Suprapubic skin (tissue), 4 donors: ENCODE measurements at places on chromosomes 6 and 20.

GRCh38 chr6:24831771-24832716 lies 33.3 kb upstream of the ARMH2 start:
- no peak for DNase-seq

- no peak for DNase-seq
Measured at GRCh38 chr6:154350293-154350692, 6.3 kb downstream of the IPCEF1 start.

DNA sequence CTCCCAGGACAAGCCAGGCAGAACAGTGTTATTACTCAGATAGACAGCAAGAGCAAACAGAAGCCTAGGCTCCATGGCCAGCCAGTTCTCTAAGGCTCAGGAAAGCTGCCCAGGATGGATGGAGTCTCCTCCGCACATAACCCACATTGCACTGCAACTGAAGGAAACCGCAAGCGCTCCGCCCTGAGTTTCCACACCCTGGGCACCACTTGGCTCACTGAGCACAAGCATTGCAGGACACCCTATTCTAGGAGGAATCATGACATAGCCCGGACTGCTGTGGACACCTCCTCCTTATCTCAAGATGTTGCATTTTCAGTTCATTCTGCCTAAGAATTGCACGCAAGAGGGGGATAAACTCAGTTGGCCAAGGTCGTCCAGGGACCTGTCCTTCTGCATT lies 42.9 kb downstream of the LINC00237 start:
- no peak for DNase-seq

- DNase-seq = no peak
Measured at GRCh38 chr6:42498473-42499128, 46.9 kb upstream of the TRERF1 start.

GRCh38 chr6:56802584-56802983 lies 152.3 kb upstream of the BEND6 start:
- DNase-seq = no peak

GRCh38 chr20:41854765-41855164 lies 236.6 kb upstream of the CHD6 start:
- DNase-seq = no peak

DNA sequence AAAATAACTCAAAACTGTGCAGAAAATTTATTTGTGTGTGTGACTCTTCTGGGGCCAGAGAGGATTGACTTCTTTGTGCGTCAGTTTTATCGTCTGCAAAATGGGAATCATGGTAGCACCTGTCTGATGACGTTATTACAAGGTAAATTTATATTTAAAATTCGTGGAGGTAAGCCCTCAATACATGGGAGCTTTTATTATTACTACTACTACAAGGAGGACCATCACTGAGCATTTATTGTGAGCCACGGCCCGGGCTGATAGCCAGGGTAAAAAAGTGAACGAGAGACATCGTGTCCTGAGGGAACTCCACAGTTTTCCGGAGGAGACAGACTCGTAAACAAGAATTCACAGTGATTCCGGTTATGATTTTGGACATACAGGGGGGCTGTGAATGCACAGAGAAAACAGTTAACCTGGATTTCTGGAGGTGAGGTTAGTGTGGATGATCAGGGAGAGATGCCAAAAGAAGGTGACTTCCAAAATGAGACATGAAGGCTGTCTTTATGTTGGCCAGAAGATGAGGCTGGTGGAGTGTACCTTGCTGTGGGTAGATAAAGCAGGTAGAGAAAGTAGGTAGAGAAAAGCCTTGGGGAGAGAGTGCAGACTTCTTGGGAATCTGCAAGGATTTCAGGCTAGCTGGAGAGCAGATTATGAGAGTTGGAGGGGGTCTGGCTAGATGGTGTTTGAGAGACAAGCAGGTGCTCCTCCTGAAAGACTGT lies 10.6 kb upstream of the SERINC3 start:
- no peak for DNase-seq

DNA sequence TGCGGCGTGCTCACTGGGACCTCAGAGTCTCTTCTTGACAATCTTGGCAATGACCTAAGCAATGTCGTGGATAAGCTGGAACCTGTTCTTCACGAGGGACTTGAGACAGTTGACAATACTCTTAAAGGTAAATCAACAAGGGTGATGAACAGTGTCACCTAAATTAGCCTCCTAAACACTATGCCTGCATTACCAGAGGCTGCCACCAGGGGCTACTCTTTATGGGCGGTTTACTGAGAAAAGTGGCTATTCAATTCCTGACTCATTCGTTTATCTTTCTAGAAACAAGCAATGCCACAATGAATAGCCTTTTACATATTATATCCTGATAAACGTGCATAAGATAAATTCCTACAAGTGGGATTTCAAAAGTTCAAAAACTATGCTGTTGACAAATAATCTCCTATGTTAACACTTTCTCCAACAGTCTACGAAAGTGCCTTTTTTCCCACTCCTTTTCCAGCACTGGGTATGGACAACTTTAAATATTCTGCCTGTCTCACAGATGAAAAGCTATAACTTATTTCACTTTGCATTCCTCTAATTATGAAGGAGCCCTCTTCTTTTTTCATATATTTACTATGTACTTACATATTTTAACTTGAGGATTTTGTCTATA lies 1.3 kb downstream of the BPIFA2 start:
- DNase-seq = no peak

GRCh38 chr6:57432919-57433684 lies 115.7 kb downstream of the PRIM2 start:
- DNase-seq = no peak

- no peak for DNase-seq
Measured at GRCh38 chr20:15111654-15112053, 774.2 kb upstream of the FLRT3 start.

DNA sequence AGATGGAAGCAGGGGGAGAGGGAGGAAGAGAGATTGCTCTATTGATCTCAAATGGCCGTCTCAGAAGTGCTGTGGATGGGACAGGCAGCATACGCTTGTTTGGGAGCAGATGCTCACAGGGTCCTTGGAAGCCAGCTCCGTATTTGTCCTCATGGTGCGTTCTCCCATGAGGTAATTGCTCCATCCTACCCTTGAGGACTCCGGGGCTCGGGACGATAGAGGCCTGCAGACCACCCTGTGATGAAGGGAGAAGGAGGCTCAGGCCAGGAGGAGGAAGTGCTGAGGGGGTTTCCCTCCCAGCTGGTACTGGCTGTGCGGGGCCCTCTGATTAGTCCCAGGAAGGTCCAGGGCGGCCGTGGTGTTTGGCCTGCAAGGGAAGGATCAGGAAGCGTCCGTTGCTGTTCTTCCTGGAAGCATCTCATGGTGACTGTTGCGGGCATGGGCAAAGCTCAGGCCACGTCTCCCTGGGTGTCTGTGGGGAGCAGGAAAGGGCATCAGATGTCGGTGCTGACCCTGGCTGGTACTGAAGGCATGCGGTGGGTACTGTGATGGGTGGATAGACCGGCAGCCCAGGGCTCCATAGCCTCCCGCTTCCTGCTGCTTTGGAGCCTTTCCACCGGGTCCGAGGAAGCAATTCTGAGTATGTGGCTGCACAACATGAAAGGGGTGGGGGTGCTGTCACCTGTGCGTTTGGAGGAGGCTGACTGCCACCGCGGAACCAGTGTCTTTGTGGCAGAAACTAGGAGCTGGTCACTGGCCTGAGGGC lies 158.3 kb downstream of the SYCP2 start:
- peak; percentile 38 for DNase-seq

DNA sequence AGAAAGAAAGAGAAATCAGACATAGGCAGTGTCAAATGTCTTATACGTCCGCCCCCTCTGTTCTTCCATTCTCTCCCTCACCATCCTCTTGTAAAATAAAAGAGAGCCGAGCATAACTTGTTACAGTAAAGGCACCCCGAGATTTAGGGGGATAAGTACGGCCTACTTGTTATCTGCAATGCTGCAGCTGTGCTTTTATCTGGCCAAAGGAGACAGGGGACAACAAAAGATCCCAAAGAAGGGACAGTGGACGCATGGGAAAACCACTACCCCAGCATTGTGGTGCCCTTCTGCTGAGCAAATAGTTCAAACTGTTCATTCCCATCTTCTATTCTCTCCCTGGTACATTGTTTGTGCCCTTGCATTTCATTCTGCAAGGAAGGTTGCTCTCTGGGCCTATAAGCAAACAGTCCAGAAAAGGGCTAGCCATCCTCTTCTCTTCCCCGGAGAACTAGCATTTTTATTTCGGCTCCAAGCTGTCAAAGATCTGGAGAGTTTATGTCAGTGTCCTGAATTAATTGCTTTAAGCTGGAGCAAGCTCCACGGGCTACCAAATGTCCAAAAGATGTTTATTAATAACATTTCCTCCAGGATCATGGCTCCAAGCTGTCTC lies 22.3 kb downstream of the FOXA2 start:
- DNase-seq = no peak

- no peak for DNase-seq
Measured at GRCh38 chr20:2460752-2461424, 9.7 kb downstream of the SNRPB start.

DNA sequence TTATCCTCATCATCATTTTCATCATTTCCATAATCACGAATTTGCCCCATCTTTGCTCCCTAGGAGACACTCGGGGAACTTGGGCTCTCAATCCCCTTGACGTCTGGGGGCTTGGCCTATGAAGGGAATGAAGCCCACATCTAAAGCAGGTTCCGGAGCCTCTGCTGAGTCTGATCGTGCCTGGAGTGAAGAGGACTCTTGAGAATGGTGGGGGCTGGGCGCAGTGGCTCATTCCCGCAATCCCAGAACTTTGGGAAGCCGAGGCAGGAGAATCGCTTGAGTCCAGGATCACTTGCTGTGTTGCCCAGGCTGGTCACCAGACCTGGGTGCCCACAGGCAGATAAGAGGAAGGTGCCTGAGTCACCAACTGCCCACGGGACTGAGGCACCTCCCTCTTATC lies 114.5 kb downstream of the SYCP2 start:
- peak; percentile 44 for DNase-seq

- no peak for DNase-seq
Measured at GRCh38 chr6:118335325-118335816, 212.7 kb upstream of the PLN start.

GRCh38 chr6:70764706-70765105 lies 97.0 kb downstream of the SMAP1 start:
- no peak for DNase-seq

- DNase-seq = no peak
Measured at GRCh38 chr6:156449569-156449968, 327.6 kb upstream of the ARID1B start.

GRCh38 chr6:154123155-154123956 lies 84.3 kb downstream of the OPRM1 start:
- DNase-seq = no peak

DNA sequence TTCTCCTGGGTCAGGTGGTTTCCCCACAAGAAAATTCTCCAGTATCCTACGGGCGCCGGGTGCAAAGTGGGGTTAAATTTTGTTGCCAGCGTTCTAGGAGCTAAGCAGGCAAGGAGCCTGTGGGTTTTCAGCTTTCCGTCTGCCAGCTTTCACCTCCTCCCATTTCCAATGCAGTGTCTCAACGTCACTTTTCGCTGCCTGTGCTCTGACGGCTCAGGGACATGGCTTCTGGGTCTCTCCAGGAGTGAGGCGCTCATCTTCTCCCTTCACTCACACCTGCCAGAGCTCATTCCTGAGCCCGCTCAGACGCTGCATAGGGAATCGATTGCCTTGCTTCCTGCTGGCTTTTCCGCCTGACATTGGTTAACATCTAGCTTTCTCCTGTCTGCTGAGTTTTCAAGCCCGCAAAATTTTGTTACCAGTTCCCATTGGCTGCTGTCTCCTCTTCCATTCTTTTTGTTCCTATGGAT lies 7.3 kb upstream of the NAA20 start:
- DNase-seq = no peak
